Naive thymus-derived CD4-positive, alpha-beta T cell (primary cell): ENCODE measurements at places on chromosomes 6 and 20. TPM values are rescaled to one million over a fixed set of nuclear protein-coding genes. Genes with fewer than 3 reads are reported as not detected.

C20orf141 gene
- not detected for polyA plus RNA-seq

SLC32A1 gene
- polyA plus RNA-seq: not detected

RIPOR3 gene
- 1.3 TPM for polyA plus RNA-seq

DOK5 gene
- not detected for polyA plus RNA-seq

ANKEF1 gene
- polyA plus RNA-seq: 6.9 TPM

RPS18 gene
- 10,735 TPM for polyA plus RNA-seq

COL21A1 gene
- not detected for polyA plus RNA-seq

SALL4 gene
- polyA plus RNA-seq: not detected

TRIM26 gene
- 23.0 TPM for polyA plus RNA-seq

NKX2-2 gene
- polyA plus RNA-seq: not detected

SYTL3 gene
- 27.3 TPM for polyA plus RNA-seq

C6orf47 gene
- 22.3 TPM for polyA plus RNA-seq

- H3K27ac ChIP-seq: no peak overlapping the region
- H3K4me1 ChIP-seq: no peaks in the 10 kb centered on the region
- H3K4me3 ChIP-seq: no peak overlapping the region
- no peak for DNase-seq
- no peaks in the 10 kb centered on the region for H3K27me3 ChIP-seq
These were observed 648.5 kb downstream of the HTR1B start for GRCh38 chr6:76814496-76815458.

GRCh38 chr20:36883977-36884535 lies 8.1 kb downstream of the TLDC2 start:
- no peaks in the 10 kb centered on the region for H3K36me3 ChIP-seq
- peaks cover 7% of the 10 kb centered on the region for H3K4me1 ChIP-seq
- H3K27ac ChIP-seq: no peak overlapping the region
- no peak for DNase-seq

GRCh38 chr6:20034408-20034769 lies 177.9 kb downstream of the MBOAT1 start:
- H3K27ac ChIP-seq: no peak overlapping the region
- no peak overlapping the region for H3K4me3 ChIP-seq
- H3K27me3 ChIP-seq: no peaks in the 10 kb centered on the region
- no peaks in the 10 kb centered on the region for H3K4me1 ChIP-seq
- DNase-seq: no peak
- H3K36me3 ChIP-seq: no peaks in the 10 kb centered on the region

GRCh38 chr6:164554700-164555476 lies 754.5 kb downstream of the C6orf118 start:
- H3K4me3 ChIP-seq: no peak overlapping the region
- H3K27me3 ChIP-seq: no peaks in the 10 kb centered on the region
- no peaks in the 10 kb centered on the region for H3K36me3 ChIP-seq

DNA sequence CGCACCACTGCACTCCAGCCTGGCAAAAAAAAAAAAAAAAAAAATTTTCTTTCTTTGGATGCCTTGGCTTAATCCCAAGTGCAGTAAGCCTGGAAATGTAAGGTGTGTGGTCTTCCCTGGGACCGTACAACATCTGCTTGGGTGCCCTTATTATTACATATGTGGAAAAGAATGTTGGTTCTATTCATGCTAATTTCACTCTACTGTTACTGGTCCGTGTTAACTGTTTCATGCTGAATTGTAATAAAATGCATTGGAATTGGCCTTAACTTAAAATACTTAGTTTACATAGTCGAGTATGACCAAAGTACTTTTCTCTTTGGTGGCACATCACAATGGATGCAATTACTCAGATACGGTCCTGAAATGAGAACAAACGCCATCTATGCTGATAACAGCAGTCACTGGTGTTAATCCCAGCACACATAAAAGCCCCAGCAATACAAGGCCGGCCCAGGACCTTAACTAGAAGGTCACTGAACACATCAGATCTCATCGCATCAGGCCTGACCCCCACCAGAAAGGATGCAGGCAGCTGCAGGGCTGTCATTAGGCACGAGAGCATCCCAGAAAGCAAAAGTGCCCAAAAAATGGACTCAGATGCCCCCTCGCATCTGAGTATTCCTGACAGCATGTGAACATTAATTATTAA lies 1.2 kb downstream of the SERPINB6 start:
- H3K27ac ChIP-seq: peak overlapping the region; percentile 72
- DNase-seq: no peak
- no peaks in the 10 kb centered on the region for H3K27me3 ChIP-seq
- H3K4me1 ChIP-seq: peaks cover 12% of the 10 kb centered on the region
- H3K4me3 ChIP-seq: peak overlapping the region; percentile 66

DNA sequence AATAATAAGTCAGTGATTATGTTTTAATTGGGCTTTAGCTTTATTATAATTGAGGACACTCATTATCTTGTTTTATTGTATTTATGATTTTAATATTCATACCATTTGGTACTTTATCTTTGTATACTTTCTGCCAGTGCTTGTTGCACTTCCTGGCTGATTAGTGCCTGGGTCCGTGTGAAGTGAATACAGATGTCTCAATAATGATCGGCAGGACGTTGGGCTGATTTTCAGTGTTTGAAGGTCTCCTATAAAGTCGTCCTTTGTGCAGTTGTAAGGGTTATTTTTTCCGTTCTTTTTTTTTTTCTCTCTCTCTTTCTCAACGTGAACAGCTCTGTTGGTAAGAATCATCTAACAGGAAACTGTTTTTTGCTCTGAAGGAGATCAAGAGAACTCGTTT lies 450.0 kb upstream of the POU3F2 start:
- H3K36me3 ChIP-seq: no peaks in the 10 kb centered on the region
- H3K4me1 ChIP-seq: no peaks in the 10 kb centered on the region
- H3K27ac ChIP-seq: no peak overlapping the region
- no peak overlapping the region for H3K4me3 ChIP-seq
- H3K27me3 ChIP-seq: no peaks in the 10 kb centered on the region

GRCh38 chr20:49260218-49260617 lies 17.6 kb downstream of the ZNFX1 start:
- no peaks in the 10 kb centered on the region for H3K27me3 ChIP-seq
- H3K4me1 ChIP-seq: no peaks in the 10 kb centered on the region
- no peak for DNase-seq
- no peak overlapping the region for H3K27ac ChIP-seq

- DNase-seq: no peak
- no peaks in the 10 kb centered on the region for H3K36me3 ChIP-seq
These were observed 4.1 kb upstream of the MOXD1 start for GRCh38 chr6:132405143-132405915.

GRCh38 chr6:135869857-135870256 lies 18.4 kb downstream of the PDE7B start:
- H3K36me3 ChIP-seq: no peaks in the 10 kb centered on the region
- no peaks in the 10 kb centered on the region for H3K27me3 ChIP-seq
- H3K4me1 ChIP-seq: no peaks in the 10 kb centered on the region
- no peak overlapping the region for H3K27ac ChIP-seq
- no peak overlapping the region for H3K4me3 ChIP-seq

DNA sequence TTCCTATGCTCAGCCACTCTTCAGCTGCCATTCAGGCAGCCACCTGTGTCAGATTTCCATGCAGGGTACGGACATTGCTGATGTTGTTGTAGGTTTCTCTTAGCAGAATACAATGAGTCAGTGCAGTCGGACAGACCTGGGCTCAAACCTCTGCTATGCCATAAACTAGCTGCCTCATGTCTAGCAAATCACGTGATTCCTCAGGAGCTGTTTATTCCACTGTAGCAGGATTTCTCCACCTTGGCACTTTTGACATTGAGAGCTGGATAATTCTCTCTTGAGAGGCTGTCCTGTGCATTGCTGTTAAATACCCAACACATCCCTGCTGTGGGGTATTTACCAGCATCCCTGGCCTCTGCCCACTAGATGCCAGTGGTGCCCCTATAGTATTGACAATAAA lies 413.8 kb upstream of the CDH4 start:
- H3K27ac ChIP-seq: no peak overlapping the region
- no peak overlapping the region for H3K4me3 ChIP-seq
- H3K4me1 ChIP-seq: no peaks in the 10 kb centered on the region
- H3K27me3 ChIP-seq: no peaks in the 10 kb centered on the region

DNA sequence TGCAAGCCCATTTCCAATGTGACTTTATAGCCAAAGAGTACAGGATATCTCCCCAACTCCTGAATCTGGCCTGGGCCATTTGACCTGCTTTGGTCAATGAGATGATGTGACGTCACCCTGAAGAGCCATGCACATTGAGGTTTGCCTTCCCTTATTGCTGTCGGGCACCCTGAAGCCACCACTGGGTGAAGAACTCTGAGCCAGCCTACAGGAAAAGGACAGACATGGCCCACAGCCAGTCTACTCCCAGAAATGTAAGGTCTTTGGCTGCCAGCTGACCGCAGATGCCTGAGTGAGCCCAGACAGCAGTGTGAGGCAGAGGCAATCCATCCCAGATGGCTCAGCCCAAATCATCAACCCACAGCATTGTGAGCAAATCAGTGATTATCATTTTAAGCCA lies 3.7 kb upstream of the SYNDIG1 start:
- no peaks in the 10 kb centered on the region for H3K27me3 ChIP-seq
- H3K36me3 ChIP-seq: no peaks in the 10 kb centered on the region
- no peak overlapping the region for H3K27ac ChIP-seq

GRCh38 chr20:58586565-58587093 lies 64.5 kb upstream of the STX16 start:
- no peaks in the 10 kb centered on the region for H3K36me3 ChIP-seq
- no peak for DNase-seq
- no peak overlapping the region for H3K4me3 ChIP-seq
- H3K27ac ChIP-seq: no peak overlapping the region

DNA sequence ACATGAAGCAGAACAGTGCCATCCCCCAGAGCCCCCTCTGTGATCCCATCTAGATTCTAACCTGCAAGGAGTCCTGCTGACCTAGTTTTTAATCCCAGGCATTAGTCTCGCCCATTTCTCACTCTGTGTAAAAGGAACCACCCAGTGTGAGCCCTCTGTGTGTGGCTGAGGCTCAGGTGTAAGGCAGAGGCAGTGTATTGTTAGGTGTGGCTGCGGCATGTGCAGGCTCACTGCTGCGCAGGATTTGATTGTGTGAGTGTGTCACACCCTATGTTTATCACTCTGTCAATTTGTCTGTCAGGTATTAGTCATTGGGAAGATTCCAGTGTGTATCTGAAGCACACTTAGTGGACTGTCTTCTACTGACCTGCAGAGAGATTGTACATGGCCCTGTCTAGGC lies 13.7 kb upstream of the CST8 start:
- no peak overlapping the region for H3K27ac ChIP-seq
- no peaks in the 10 kb centered on the region for H3K36me3 ChIP-seq
- H3K4me3 ChIP-seq: no peak overlapping the region
- no peak for DNase-seq

DNA sequence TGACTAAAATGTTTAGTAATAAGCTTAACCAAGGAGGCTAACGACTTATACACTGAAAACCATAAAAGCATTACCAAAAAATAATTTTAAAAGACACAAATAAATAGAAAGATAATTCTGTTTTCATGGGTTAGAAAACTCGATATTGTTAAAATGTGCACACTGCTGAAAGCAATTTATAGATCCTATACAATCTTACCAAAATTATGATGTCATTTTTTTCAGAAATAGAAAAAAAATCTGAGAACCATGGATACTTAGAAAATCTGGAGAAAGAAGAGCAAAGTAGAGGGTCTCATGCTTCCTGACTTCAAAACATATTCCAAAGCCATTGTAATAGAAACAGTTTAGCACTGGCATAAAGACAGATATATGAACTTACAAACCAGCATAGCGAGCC lies 46.6 kb downstream of the HCRTR2 start:
- H3K27me3 ChIP-seq: no peaks in the 10 kb centered on the region
- H3K36me3 ChIP-seq: no peaks in the 10 kb centered on the region
- no peak overlapping the region for H3K27ac ChIP-seq

DNA sequence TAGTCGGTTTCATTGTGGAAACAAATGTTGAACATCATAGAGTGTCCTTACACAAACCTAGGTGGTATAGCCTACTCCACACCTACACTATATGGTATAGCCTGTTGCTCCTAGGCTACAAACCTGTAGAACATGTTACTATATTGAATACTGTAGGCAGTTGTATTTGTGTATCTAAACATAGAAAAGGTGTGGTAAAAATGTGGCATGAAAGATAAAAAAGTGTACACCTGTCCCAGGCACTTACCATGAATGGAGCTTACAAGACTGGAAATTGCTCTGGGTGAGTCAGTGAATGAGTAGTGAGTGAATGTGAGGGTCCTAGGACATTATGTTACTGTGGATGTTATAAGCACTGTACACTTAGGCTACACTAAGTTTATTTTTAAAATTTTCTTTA lies 103.0 kb downstream of the ZFAND3 start:
- no peak overlapping the region for H3K27ac ChIP-seq
- H3K27me3 ChIP-seq: peaks cover 3% of the 10 kb centered on the region
- H3K4me1 ChIP-seq: peaks cover 14% of the 10 kb centered on the region
- H3K4me3 ChIP-seq: no peak overlapping the region

- H3K4me3 ChIP-seq: no peak overlapping the region
- H3K36me3 ChIP-seq: no peaks in the 10 kb centered on the region
- no peak overlapping the region for H3K27ac ChIP-seq
- DNase-seq: no peak
- H3K27me3 ChIP-seq: no peaks in the 10 kb centered on the region
- H3K4me1 ChIP-seq: no peaks in the 10 kb centered on the region
These were observed 244.8 kb downstream of the DLL1 start for GRCh38 chr6:170045981-170046667.

DNA sequence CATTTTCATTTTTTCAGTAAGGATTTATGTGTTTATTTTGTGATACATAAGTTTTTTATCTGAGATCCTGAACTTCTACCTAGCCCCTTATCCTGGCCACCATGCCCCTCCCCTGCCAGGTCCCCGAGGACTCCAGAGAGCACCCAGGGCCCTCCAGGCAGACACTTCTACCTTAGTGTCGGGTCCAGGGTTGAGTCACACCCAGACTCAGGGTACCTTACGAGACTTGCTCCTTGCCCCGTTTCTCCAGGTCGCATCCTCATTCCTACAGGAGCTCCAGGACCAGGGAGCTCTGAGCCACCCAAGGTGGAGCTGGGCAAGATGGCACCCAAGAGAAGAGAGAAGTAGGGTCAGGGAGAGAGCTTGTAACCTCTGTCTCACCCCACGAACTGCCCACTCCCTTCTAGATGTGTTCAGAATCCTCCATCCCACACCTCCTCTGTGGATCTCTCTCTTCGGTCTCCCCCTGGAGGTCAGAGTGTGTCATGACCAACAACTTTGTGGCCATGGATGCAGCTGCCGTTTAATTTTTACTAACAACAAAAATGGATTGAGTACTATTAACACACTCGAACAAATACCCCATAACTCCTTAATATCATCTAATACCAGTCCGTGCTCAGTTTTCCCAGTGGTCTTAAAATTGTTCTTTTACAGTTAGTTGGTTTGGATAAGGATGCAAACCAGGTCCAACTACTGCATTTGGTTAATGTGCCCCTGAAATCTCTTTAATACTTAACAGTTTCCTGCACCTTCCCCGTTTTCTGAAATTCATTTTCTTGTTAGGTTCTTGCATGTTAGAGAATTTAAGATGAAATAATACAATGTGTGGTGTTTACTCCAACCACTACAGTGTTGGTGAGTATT lies 130.6 kb upstream of the INSM1 start:
- no peak for DNase-seq
- H3K27ac ChIP-seq: no peak overlapping the region
- H3K27me3 ChIP-seq: no peaks in the 10 kb centered on the region
- H3K4me1 ChIP-seq: no peaks in the 10 kb centered on the region
- H3K4me3 ChIP-seq: no peak overlapping the region
- H3K36me3 ChIP-seq: no peaks in the 10 kb centered on the region
